Retinal pigment epithelial cell (primary cell): ENCODE measurements at places on chromosomes 7 and 10.

- DNase-seq, result no peak
These were observed 73.9 kb downstream of the CELF2 start for GRCh38 chr10:11091517-11092102.

- no peak for DNase-seq
These were observed 49.5 kb downstream of the GATA3 start for GRCh38 chr10:8104005-8104404.

GRCh38 chr10:60141896-60142559 is 235.7 kb upstream of the CCDC6 start:
- DNase-seq, result no peak

- DNase-seq, result no peak
These were observed 19.6 kb downstream of the GIMAP5 start for GRCh38 chr7:150756858-150757257.

DNA sequence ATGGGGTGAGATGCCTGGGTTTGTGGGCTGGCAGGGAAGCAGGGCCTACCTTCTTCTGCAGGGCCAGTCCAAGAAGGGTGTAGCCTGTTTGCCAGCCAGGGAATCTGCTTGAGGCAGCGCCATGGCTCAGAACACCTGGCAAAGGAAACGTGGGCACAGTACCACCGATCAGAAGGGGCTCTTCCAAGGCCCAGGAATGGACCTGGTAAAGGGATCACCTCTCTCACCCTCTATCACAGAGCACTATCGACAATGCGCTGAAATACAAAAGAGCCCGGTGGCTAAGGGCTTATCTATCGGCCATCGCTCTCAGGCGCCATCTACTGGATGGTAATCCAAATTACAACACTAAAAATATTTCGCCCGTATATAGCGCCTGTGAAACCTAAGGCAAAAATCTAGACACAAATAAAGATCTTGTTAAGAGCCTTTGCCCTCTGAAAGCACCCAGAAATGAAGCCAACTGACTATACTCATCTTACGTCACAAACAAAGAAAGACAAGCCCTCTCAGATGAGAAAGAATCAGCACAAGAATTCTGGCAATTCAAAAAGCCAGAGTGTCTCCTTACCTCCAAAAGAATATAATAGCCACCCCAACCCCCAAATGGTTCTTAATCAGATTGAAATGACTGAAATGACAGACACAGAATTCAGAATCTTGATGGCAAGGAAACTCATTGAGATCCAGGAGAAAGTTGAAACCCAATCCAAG is 217.8 kb upstream of the HPS1 start:
- DNase-seq, result no peak

GRCh38 chr7:105285118-105285874 is 103.4 kb downstream of the SRPK2 start:
- DNase-seq, result no peak

DNA sequence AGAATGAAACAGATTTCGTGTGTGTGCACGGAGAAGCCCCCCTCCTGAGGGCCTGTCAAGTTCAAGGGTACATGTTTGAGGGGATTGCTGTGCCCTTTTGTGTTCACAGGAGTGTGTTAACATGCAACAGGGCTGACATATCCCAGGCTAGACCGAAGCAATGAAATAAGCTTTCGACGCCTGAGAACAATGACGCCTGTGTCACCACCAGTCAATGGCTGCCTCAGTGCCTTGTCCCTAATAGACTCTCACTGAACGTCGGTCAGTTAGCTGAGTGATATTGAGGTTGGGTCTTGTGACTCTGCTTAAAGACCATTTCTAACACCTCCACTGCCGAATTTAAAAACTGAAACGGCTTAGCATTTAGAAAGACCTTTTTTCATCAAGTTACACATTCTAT is 175.2 kb upstream of the TCF7L2 start:
- no peak for DNase-seq
